ENCODE measurements at places on chromosomes 16 and 17.

DNA sequence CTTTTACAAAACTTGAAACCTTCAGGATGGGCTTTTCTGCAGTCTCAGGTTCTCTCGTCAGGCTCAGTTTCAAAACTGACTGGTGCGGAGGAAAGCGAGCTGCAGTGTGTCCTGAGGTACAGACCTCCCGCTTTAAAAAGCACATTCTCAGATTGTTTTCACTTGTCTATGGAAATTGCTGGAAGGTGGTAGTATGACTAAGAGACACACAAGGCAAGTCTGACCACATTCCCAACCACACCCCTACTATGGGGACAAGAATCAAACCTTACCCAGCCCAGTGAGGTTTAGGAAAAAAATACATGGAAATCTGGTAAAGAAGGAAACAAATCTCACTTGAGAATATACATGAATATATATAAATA lies 18.2 kb downstream of the SRP68 start:
- no peak for DNase-seq

DNA sequence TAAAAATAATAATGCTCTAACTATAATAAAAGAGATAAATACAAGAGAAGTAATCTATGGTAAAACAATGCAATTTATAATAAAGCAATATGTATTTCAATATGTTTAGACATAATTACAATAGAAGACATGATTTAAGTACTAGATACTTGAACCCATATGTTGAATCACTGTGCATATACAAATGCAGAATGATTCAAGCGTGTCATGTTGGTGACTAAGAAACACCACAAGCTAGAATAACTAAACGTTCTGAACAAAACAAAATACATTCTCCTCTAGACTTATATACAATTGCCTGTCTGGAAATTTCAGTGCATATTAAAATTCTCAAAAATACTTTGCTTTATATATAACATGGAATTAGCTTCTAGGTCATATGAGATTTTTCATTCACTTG lies 11.2 kb downstream of the TADA2A start:
- no peak for DNase-seq

GRCh38 chr16:57852189-57852588 lies 49.9 kb upstream of the KIFC3 start:
- DNase-seq, result no peak

DNA sequence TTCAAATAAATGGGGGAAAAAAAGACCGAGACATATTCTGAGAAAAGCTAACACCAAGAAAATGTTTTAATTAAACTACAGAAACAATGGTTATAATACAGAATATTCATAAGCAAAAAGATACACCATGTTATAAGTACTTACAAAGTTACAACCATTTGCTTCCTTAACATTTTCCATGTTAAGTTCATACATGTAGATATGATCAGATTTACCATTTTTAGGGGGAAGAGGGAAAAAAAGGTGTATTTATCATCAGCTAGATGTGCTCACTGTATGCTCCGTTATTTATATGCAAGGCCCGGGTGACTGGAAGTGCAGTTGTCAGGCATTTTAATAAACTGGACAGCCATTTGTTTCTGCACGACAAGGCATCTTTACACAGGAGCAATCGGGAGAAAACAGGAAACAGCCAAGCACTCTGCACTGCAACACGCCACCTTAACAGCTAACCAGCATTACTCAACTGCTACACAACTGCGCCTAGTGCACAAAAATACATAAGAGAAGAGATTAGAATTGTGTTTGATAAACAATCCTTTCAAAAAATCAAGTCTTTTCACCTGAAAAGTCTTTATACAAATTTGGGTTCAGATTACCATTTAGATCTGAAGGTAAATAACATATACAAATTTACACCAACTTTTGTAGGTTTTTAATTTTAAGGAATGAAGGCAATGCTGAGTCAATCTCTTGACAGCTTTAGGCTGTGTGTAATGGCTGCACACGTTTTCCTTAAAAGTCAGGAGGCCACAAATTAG lies 2.9 kb downstream of the SRSF2 start:
- no peak for DNase-seq

DNA sequence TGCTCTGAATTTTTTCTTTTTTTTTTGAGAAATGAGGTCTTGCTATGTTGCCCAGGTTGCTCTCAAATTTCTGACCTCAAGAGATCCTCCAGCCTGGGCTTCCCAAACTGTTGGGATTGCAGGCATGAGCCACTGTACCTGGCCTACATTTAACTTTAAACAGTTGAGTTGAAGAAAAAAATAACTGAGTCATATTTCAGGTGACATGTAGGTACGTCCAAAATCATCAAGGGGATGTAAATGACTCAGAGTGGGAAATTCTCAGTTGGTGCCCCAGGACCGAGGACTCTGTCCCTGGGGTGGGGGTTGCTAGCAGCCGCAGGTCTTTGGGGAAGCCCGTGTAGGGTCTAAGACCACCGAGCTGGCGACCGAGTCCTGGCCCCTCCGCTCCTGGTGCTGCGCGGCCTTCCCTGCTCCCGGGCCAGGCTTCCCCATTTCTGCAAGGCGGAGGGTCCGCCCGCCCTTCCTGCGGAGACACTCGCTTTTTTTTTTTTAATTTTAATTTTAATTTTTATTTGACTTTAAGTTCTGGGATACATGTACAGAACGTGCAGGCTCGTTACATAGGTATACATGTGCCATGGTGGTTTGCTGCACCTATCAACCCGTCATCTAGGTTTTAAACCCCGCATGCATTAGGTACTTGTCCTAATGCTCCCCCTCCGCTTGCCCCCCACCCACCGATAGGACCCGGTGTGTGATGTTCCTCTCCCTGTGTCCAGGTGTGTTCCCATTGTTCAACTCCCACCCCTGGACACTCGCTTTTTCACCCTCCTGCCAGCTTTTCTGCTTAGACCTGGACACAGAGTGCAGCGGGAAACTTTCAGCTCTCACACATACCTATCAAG lies 12.7 kb upstream of the N4BP1 start:
- DNase-seq, result no peak

- DNase-seq, result no peak
Observed at GRCh38 chr17:60159479-60159866, 9.7 kb downstream of the CA4 start.

GRCh38 chr17:15444805-15445204 lies 22.6 kb downstream of the CDRT4 start:
- no peak for DNase-seq

- DNase-seq, result no peak
Observed at GRCh38 chr17:32854832-32855389, 22.0 kb downstream of the MYO1D start.

DNA sequence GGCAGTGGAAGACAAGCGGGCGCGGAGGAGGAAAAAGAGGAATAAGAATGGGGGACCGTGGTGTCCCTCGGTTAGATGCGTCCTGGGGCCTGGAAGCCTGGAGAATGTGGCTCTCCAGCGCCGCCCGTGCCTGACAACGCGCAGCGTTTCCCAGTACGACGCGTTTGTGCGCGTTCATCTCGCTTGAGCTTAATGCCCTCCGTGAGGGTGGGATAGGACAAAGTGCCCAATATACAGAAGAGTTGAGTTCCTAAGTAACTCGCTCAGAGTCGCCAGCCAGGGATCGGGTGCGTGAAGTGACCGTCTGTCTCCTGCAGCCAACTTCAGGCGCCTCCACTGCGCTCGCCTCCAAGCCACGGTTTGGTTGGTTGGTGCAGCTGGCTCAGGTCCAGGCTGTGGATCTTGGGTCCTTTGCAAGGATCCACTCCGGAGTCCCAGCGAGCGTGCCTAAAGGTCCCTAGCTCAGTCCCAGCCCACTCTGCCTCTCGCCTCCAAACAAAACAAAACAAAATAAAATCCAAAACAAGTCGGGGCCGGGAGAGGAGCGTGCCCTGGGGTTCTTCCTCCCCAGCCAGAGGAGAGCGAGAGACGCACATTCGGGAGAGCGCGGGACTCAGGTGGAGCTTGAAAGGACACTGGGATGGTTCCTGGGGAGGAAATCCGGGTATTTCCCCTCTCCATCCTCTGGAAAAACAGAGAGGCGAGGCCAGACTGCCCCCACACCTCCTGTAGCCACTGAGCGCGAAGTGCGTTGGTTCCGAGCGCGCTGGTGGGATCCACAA lies 974 bp downstream of the GALR2 start:
- no peak for DNase-seq

DNA sequence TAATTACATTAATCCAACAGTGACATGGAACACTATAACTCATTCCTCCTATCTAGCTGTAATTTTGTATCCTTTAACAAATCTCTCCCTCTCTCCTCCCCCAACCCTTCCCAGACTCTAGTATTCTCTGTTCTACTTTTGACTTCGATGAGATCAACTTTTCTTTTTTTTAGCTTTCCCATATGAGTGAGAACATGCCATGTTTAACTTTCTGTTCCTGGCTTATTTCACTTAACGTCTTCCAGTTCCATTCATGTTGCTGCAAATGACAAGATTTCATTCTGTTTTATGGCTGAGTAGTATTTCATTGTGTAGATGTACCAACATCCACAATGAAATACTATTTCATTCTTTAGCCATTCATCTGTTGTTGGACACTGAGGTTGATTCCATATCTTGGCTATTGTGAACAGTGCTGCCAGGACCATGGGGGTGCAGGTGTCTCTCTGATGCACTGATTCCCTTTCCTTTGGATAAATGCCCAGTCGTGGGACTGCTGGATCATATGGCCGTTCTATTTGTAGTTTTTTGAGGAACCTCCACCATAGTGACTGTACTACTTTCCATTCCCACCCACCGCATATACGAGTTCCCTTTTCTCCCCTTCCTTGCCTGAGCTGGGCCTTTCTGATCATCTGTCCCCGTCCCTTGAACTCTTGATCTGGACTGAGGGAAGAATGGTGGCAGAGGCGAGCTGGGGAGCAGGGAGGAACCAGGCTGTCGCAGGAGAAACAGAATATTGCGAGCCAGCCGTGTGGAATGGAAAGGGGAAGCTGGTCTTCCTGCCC lies 7.7 kb upstream of the CEP295NL start:
- no peak for DNase-seq

- DNase-seq, result no peak
Observed at GRCh38 chr17:27407916-27408864, 48.1 kb upstream of the KSR1 start.

DNA sequence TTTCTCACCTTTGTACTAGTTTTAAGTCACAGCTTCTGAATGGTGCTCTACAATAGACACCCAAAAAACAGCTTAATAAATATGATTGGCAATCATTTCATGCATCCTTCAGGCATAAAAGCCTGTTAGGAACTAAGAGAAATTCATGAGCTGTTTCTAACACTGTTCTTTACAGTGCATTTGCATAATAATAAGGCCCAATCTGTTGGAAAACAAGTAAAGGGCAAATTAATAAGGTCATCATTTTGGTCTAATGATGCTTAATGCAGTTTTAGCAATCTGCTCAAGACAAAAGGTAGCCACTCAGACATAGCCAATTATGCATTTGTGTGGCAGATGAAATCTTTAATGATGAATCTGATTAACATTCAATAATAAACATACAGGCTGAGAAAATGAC lies 55.5 kb upstream of the NACA2 start:
- DNase-seq, result no peak

DNA sequence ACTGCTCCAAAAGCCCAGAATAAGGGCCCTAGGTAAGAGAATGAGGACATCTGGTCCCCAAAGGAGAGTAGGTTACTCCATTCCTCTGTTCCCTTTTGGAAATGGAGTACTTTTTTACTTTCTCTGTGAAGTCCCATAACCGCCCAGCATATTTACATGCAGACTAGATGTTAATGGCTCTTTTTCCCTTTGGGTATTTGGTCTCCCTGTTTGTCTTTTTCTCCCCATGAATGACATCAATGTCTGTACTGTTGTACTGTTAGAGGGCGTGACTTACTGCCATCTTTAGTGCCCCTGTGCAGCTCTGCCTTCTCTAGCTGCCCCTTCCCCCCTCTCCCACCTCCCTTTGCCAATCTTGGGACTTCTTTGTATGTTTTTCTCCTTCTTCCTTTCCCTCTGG lies 19.0 kb downstream of the GPR179 start:
- DNase-seq, result no peak
